ENCODE measurements at places on chromosomes 1 and 21.

GRCh38 chr1:20530306-20530705 lies 22.1 kb upstream of the FAM43B start:
- no peak for DNase-seq

GRCh38 chr1:172139196-172139595 lies 281.3 kb upstream of the C1orf105 start:
- no peak for DNase-seq

DNA sequence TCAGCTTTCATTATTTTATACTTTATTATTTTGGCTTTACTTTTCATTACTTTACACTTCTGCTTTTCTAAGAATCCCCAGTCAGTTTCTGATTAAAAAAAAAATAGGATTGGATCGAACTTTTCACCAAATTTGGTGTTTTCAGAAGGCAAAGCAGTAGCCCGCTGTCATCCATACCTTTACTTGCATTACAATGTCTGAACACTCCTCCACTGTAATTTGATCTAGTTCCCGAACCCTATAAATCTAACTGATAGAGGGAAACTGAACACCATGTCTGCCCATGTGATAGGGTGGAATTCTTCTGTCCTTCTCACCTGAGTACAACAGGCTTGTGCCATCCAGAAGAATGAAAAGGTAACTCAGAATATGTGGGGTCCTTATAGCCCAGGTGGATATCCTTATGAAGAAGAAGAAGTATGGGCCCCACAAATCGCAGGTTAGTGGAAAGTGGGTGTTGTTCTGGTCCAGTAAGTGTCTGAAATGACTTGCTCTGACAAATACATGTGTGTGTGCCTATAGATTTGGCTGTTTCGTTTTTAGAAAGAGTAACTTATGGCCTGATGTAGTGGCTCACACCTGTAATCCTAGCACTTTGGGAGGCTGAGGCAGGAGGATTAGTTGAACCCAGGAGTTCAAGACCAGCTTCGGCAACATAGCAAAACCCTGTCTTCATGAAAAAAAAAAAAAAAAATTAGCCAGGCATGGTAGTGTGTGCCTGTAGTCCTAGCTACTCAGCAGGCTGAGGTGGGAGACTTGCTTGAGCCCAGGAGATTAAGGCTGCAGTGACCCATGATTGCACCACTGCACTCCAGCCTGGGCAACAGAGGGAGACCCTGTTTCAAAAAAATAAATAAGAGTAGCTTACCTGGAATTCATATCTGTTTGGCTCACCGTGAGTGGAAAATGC lies 26.6 kb upstream of the CDC14A start:
- DNase-seq, result no peak

DNA sequence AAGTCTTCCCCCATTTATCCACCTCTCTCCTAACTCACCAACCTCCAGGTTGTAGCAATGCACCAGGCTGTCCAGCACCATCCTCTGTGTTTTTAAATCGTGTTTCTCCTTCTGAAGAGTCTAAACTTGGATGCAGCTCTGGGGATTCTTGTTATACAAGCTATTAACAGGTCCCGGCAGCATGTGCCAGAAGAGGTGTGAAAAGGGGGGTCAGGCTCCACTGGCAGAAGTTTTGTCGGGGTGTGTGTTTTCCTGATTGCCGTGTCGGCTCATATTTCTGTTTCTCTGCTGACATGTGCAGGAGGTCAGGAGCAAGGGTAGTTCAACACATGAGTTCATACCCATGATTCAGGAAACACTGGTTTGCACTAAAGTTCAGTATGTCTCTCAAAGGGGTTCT lies 658.6 kb upstream of the CAMK1G start:
- DNase-seq, result peak; percentile 35

DNA sequence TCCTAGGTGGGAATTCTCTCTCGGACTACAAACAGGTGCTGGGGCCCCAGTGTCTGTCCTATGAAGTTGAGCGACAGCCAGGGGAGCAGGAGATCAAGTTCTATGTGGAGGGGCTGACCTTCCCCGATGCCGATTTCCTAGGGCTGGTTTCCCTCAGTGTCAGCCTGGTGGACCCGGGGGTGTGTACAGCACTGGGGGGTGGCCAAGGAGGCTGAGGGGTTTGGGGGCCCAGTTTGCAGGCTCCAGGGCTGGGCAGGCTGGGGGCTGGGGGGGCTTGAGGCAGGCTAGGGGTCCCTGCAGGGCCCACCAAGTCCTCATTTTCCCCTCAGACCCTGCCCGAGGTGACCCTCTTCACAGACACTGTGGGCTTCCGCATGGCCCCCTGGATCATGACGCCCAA lies 20.3 kb upstream of the PADI3 start:
- DNase-seq, result no peak

GRCh38 chr1:9782116-9782751 lies 41.5 kb downstream of the CLSTN1 start:
- DNase-seq, result no peak

- DNase-seq, result no peak
Observed at GRCh38 chr1:33221385-33221758, 34.9 kb upstream of the ZNF362 start.

- no peak for DNase-seq
Observed at GRCh38 chr1:15277447-15277838, 30.4 kb downstream of the FHAD1 start.

GRCh38 chr1:167792188-167792565 lies 70.4 kb downstream of the MPZL1 start:
- no peak for DNase-seq

DNA sequence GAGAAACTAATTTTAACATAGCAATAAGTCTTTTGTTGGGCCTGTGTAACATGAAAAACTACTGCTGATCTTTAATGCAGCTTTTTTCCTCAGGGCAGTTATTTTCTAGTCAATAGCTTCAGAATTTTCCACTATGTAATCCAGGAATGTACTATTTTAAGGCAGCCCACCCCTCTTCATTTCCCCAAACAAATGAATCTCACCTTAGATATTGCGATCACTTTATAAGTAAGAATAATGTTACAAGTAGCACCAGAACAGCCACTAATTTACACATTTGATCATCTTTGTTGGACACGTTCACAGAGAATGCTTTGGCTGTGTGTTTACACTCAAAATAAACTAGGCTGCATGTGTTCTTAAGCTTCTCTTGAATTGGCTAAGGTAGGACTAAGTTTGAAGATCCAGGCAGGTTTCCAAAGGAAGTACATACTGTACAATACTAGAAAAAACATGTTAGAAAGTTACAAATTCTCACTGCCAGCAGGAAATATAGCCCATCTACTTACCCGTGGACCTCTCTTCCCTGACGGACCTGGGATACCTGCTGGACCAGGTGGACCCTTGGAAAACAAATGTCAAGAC lies 41.7 kb downstream of the COL24A1 start:
- no peak for DNase-seq

DNA sequence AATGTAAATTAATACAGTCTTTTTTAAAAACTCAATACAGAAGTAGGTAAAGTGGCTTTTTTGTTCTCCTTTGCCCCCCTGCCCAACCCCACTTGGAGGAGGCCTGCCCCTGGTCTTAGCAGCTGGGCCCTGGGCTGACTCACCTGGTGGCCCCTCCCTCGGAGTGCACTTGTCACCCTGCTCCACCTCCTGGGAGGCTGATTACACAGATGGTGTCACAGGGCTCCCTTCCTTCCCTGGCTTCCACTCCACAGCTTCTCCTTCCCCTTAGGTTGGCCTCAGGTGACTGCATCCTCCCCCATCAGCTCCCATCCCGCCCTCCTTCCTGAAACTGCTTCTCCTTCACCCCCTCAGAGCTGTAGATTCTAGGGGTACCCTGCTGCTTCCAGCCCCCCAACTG lies 11.7 kb upstream of the CAPN9 start:
- DNase-seq, result no peak

GRCh38 chr1:192272732-192273131 lies 44.1 kb upstream of the RGS21 start:
- no peak for DNase-seq

GRCh38 chr1:161398900-161399256 lies 31.2 kb upstream of the CFAP126 start:
- DNase-seq, result no peak

DNA sequence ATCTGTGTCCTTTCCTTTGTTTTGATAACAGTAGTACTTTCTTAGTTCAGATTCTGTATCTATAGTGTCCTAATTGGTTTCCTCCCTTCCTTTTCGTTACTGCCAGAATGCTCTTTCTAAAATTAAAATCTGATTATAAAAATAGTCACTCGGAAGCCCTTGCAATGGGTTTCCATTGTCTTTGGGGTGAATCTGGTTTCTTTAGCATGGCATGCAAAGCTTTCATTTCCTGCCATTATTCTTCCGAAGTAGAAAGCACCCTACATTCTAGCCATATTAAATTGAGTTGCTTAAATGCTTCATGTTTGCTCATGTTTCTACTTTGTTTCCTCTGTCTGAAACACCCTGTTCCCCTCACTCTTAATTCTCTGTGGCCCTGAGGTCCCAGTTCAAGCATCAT lies 53.2 kb upstream of the MACF1 start:
- no peak for DNase-seq
